ENCODE measurements at places on chromosomes 12 and 14.
A peak's percentile ranks its signal among the peaks of the same experiment; 100 is the strongest.

DNA sequence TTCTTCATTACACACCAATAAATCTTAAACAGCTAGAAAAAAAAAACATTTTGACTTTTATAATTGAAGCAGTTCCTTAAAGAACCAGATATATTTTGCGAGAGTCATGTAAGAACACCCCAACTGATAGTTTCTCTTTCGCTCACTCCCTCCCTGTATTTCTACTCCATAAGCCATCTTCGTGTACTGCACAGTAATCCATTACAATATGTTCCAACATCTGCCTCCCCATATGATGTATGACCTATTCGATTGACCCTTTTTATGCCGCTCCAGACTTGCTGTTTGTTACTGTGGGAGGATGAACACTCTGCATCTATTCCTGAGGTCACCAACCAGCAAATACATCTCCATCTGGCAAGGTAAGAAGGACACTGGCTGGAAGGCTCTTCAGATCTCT is 331.7 kb downstream of the SOX5 start:
- no peak for DNase-seq

DNA sequence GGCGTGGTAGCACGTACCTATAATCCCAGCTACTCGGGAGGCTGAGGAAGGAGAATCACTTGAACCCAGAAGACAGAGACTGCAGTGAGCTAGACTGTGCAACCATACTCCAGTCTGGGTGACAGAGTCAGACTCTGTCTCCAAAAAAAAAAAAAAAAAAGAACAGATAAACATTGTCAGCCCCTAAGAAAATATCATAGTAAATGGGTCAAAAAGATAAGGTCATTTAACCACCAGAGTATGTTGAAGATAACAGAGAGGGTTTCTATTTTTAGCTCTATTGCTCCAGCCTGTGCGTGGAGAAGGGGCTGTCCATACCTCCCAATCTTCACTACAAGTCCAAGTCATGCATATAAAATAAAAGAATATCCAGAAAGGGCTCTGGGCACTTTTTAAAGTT is 15.4 kb downstream of the LGMN start:
- no peak for DNase-seq

- no peak for DNase-seq
These were observed 117.6 kb downstream of the CRADD start for GRCh38 chr12:93794738-93795137.

- DNase-seq = no peak
These were observed 194.8 kb downstream of the CACNA1C start for GRCh38 chr12:2247596-2247995.

- DNase-seq = no peak
These were observed 159.7 kb upstream of the PRICKLE1 start for GRCh38 chr12:42749239-42749638.

DNA sequence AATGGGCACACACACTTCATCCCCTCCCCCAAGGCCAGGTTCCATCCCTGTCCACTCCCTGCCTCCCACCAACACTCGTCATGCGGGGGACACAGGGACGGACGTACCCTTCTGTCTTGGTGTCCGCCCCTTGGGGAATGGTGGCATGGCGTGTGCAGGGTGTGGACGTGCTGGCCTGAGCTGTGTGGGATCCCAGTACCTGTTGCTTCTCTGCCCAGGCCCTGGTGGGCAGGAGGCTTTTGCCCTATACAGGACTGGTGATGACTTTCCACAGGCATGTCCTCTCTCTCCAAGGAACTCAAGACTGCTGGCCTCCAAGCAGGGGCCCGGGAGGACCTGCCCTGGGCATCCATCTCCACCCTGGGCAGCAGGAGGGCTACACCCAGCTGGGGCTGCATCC is 195.8 kb upstream of the PRMT8 start:
- DNase-seq = no peak

- DNase-seq = no peak
These were observed 683.2 kb upstream of the FOXG1 start for GRCh38 chr14:28083389-28083788.

- no peak for DNase-seq
These were observed 96.1 kb downstream of the ZFC3H1 start for GRCh38 chr12:71567537-71567936.

DNA sequence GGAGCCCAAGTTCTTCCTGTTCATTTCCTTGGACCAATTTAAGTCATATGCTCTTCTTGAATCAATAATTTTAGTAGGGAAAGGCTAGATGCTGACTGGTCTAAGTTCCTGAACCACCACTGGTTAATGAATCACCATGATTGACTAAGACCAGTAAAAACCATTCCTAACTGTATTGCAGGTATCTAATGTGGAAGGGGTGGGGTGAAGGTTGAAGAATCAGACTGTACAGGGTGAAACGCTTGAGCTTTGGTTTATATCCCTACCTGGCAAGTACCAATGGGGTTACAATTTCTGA is 100.1 kb downstream of the DYRK2 start:
- no peak for DNase-seq

GRCh38 chr12:61574339-61574738 is 685.9 kb upstream of the USP15 start:
- no peak for DNase-seq

GRCh38 chr14:37668646-37669045 is 73.2 kb downstream of the TTC6 start:
- no peak for DNase-seq

DNA sequence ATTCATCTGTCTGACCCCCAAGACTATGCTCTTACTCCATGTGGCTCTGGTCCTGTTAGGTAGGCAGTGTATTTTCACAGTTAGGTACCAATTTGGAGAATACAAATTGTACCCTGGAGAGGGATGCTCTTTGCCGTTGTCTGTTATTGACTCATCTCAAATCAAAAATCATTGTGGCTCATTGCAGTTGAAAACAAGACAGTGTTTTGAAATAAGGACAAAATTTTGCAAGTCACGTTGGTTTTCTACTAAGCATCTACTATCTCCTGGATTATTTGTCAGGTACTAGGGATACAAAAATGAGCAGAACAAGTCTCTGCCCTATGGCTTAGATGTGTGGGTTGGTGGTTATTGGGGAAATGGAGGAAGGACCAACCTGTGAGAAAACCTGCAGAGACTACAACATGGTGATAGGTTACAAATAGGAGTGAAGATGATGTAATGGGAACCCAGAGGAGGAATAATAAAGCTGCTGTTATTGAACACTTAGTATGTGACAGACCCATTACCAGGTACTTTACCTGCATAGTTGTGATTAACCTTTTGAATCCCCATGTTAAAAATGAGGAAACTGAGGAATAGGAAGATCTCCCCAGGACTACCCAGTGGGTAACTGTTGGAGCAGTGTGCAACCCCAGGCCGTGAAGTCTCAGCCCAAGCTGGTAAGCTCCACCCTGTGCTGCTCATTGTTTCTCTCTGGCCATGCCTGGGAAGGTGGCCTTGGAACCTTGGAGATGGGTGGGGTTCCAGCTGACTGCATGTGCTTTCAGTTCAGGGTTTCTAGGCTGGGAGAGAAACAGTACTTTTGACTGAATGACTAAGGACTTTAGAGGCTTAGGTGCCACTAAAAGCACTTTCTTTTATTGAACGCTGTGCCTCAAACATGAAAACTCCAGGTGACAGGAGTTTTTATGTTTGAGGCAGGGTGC is 72.9 kb upstream of the SRSF5 start:
- no peak for DNase-seq

DNA sequence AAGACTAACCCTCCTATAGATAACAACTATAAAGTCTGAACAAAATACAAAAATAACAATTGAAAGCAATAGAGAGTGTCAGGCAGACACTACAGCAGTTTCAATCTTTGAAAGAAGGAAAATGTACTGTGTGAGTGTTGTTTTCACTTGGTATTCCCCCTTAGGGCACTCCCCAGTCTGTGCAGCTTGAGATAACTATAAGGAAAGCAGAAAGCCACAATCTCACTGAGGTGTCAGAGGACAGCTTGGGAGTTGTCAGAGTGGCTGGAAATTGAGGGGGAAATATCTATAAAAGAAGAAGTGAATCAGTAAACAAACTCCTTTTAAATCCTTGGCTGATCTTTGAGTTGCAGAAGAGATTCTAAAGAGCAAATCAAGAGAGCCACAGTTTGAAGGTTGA is 364.8 kb downstream of the NELL2 start:
- DNase-seq = no peak

DNA sequence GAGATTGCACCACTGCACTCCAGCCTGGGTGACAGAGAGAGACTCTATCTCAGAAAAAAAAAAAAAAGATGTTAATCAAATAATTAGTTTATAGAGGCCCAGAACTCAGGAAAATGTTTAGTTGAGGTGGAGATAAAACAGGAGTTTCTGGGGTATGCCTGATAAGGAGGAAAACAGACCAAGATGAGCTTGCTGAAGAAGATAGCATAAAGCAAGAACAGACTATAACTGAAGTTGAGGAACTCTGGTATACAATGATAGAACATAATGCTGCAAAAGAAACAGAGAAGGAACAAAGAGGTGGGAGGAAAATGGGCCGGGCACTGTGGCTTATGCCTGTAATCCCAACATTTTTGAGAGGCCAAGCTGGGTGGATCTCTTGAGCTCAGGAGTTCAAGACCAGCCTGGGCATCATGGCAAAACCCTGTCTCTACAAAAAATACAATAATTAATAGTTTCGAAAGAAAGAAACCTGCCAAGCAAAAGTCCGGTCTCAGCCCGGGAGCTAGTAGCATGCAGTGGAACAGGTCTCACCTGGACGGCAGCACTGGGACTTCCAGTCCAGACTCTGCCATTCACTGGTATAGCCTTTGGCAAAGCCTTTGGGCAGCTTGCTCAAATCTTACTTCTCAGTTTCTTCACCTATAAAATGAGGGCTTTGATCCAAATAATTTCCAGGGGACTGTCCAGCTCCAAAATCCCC is 25.4 kb downstream of the SLC35E3 start:
- DNase-seq = no peak

DNA sequence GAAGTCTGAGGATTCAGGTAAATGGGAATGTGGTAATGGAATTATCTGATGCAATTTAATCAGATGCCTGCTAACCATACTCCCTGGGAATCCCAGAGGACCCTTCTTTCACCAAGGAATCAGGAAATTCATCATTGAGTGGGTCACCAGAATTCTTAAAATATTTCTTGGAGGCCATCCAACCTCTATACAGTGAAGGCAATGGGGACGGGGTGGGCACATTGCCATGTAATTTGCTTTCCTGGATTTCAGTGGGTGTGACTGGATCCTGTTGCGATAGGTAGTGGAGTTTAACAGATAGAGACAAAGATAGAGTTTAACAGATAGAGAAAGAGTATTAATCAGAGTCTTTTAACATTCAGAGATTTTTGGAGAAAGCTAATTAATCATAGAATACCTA is 394.4 kb downstream of the DAD1 start:
- no peak for DNase-seq

GRCh38 chr12:12028668-12029402 is 41.9 kb upstream of the BCL2L14 start:
- DNase-seq = no peak

- no peak for DNase-seq
These were observed 9.7 kb upstream of the UBC start for GRCh38 chr12:124923905-124924734.

DNA sequence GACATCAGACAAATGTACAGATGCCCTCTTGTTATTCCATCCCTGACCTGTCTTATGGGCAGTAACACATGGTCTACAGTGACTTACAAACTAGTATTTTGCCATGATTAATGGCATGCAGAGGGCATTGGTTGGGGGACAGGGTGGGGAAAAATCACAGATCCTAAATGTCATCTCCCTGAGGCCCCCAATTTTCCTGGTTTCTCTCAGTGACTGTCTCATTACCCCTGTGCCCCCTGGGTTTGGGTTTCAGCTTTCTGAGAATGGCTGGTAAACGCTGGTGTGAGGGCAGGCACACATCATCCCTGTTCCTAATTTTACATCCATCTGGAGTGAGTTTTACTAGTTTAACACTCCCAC is 10.1 kb downstream of the KRT76 start:
- no peak for DNase-seq

GRCh38 chr12:53768976-53769375 is 17.2 kb upstream of the CISTR start:
- no peak for DNase-seq

- no peak for DNase-seq
These were observed 42.1 kb downstream of the HNRNPC start for GRCh38 chr14:21227150-21227549.

- DNase-seq = no peak
These were observed 146.4 kb downstream of the LLPH start for GRCh38 chr12:65984227-65984479.

DNA sequence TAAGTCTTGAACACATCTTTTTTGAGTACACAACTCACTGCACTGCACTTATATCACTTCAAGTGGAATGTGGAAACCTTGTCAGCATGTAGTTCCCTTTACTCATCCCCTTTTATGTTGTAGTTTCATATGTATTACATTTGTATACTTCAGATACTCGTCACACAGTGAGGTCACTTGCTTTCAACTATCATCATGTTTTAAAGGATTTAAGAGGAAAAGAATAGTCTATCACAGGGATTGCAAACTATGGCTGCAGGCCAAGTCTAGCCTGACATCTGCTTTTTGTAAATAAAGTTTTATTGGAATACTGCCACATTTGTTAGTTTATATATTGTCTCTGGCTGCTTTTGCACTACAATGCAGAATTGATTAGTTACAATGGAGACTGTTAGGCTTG is 24.3 kb downstream of the CNOT2 start:
- DNase-seq = no peak

GRCh38 chr14:98348505-98348904 is 923.5 kb downstream of the BCL11B start:
- no peak for DNase-seq

- no peak for DNase-seq
These were observed 3.4 kb upstream of the OTUB2 start for GRCh38 chr14:94022532-94023411.

GRCh38 chr14:100076133-100076532 is 10.9 kb downstream of the EVL start:
- peak; percentile 26 for DNase-seq

- no peak for DNase-seq
These were observed 52.6 kb downstream of the BICDL1 start for GRCh38 chr12:120041386-120042231.

- no peak for DNase-seq
These were observed 184.4 kb upstream of the GRIP1 start for GRCh38 chr12:66863276-66863675.

DNA sequence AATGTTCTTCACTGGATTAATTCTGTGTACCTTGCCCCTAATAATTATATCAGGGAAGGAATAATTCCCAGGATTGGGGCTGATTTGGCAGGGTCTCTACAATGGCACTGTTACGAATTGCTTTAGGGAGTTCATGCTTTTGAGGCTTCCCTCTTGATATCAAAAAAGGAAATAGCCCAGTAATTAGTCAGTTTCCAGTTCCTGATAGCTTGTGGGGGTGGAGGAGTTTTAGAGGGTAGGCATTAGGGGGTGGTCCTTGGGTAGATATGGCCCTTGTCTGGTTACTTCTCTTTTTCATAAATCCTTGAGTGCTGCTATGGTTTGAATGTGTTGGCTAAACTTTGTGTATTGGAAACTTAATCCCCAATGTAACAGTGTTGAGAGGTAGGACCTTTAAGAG is 6.1 kb upstream of the SRSF5 start:
- DNase-seq = no peak

GRCh38 chr12:6494258-6494743 is 399 bp downstream of the NCAPD2 start:
- no peak for DNase-seq

GRCh38 chr14:32584079-32584478 is 255.0 kb downstream of the AKAP6 start:
- DNase-seq = no peak

- DNase-seq = no peak
These were observed 19.4 kb upstream of the PTGDR start for GRCh38 chr14:52248057-52248456.

- peak; percentile 76 for DNase-seq
These were observed at the start of gene FOXJ2 for GRCh38 chr12:8032242-8033152. FOXJ2 (plus strand) TSS chr12:8032716; CDS start chr12:8039833, 7,117 bp downstream.
